ENCODE measurements at places on chromosomes 6 and 20.

DNA sequence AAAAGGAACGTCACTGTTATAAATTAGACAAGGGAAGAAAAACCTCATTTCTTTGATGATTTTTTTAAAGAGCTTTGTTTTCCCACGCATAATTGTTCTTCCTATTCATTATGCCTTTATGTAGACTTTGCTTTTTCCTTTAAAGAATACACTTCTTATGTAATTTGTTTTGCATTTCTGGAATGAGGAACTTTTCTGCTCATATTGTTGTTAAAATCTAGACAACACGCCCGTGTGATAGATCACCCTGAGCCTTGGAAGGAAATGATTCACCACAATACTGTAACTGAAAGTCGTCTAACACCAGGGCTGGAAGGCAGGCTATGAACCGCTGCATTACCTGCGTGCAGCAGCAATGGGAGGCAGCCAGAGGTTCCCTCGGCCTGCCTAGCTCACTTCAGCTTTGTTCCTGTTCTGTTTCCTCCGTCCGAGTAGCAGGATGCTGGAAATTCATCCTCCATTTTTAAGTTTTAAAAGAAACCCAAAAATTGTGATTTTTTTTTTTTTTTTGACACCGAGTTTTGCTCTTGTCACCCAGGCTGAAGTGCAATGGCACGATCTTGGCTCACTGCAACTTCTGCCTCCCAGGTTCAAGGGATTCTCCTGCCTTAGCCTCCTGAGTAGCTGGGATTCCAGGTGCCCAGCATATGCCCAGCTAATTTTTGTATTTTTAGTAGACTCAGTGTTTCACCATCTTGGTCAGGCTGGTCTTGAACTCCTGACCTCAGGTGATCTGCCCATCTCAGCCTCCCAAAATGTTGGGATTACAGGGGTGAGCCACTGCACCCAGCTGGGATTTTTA is 49.6 kb upstream of the ZNF217 start:
- DNase-seq: peak; percentile 76

- no peak for DNase-seq
Observed at GRCh38 chr6:148888856-148889255, 142.0 kb downstream of the UST start.

DNA sequence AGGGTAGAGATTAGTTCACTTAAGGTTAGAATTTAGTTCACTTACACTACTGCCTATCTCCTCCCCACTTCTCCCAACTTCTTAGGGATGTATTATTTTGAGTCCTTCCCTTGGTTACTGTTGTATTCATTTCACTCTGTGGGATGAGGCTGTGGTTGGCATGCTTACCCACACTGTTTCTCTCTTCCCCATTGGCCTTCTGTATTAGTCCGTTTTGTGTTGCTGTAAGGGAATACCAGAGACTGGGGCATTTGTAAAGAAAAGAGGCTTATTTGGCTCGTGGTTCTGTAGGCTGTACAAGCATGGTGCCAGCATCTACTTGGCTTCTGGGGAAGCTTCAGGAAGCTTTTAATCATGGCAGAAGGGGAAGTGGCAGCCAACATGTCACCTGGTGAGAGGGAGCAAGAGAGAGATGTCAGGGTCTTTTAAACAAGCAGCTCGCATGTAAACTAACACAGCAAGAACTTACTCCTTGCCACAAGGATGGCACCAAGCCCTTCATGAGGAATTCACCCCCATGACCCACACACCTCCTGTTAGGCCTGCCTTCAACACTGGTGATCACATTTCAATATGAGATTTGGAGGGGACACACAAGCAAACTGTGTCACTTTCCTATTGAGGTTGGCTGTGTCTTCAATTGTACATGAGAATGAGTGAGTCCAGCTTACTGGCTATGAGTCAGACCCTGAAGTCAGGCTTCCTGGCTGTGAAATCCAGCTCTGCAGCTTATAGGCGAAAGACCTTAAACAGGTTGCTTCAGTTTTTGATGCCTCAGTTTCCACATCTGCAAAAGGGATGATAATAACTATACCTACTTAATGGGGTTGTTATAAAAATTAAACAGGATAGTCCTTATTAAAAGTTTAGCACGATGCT is 53.3 kb downstream of the SYNDIG1 start:
- no peak for DNase-seq

DNA sequence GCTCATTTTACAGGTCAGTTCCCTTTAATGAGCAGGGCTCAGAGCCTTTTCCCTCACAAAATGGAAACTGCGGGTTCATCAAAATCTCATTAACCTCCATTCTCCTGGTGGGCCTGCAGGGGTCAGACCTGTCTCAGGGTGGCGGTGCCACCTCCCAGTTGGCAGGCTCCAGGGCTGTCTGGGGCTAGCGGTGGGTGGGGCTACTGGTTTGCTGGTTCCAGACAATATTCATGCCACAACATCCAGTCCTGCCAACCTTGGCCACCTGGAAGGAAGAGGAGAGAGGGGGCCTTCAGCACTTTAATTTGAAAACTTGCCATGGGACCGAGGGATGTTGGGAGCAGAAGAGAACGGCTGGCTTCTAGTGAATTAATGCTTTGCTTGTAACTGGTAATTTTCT is 41.9 kb upstream of the CTNNBL1 start:
- peak; percentile 34 for DNase-seq

DNA sequence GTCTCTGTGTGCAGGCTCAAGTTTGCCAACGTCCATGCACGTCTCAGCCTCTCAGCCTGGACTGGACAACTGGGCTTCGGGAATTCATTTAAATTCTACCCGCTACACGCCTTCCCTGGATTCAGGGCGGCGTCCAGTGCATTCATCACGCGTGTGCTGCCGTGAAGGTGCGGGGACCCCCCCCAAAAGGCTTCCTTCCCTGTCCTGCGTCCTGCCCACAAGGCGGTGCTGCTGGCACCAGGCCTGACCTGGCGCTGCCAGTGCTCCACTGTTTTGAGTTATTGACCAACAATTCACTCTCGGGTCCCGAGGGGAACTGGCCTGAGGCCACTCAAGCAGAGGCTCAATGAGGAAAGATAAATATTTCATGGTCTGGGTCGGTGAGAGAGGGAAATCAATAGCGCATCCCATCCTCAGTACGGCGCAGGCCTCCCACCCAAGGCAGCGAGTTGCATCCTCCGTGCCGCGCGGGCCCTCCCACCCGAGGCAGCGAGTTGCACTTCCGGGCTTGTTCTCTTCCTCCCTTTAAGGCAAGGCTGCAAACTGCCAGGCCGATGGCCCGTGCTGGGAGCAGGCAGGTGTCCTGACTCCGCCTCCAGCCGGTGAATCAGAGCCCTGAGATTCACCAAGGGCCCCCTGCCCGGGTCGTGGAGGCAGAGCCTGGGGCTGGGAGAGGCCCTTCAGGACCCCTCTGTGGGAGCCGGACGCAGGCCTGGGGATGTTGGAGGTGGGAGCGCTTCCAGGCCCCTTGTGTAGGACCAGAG is 22.8 kb upstream of the BHLHE23 start:
- no peak for DNase-seq

DNA sequence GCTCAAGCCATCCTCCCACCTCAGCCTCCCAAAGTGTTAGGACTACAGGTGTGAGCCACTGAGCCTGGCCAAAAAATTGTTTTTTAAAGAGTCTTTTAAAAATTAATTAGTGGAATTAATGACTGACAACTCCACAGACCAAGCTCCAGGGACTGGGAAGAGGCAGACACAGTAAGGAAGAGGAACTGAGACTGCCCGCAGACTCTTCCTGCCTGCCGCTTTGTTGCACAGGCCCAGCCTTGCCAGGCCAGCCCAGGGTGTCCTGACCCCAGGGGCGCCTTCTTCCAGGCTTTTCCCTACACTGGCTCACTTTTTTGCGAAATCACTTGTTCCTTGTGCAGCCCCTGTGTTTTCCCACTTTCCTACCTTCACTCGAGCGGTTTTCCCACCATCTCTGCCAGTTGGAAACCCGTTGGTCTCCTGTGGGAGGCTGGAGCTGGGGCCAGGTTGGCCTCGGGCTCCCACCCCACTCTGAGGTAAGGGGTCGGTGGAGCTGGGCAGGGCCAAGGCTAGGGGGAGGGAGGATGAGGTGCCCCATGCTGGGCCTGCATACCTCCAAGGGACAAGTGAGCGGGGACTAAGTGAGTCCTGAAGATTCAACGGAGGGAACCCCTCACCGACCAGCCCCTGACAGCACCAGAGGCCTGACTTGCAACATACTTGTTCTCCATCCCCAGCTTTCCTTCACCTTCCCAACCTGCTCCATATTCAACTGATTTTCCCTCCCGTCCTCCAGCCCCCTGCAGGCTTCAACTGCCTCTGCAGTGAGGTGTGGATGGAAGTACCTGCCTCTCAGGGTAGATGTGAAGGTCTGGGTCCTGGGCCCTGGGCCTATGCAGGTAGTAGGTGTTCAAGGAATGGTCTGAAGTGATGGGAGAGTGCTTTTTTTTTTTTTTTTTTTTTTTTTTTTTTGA is 23.5 kb upstream of the SMIM29 start:
- no peak for DNase-seq

- DNase-seq: no peak
Observed at GRCh38 chr20:44601236-44601671, 18.9 kb downstream of the PKIG start.

GRCh38 chr6:52310932-52311331 is 26.4 kb upstream of the MCM3 start:
- DNase-seq: no peak

DNA sequence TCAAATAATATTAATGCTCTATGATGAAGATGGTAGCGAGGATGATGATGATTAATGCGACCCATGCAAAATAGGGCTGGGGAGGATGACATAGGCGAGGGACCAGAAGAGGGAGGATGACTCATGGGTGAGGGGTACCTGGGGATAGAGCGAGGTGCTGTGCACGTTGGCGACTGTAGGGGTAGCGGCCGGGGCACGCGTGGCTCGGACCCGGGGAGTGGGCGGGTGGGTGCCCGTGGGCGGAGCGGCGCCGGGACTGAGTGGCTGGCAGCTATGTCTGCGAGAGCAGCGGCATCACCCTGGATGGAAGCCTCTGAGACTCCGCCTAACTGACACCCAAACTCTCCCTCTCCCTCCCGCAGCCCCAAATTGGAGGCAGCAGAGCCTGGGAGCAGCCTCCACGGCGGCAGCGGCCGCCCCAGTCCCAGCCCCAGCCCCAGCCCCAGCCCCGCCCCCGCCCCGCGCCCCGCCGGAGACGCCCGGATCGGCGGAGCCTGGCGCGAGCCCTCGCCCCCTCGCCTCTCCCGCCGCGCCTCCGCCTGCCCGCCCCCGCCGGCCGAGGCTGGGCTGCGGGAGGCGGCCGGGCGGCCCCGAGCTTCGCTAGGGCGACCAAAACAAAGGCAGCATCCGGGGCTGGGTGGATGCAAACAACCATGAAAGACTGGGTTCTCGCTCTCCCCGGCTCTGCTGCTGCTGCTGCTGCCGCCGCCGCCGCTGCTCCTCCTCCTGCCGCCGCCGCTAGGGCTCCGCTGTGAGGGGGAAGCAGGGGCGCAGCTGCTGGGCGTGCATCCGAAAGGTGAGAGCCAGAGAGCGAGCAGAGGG is at the start of gene RIMS1:
Gene RIMS1, plus strand, starts transcription at position 367 of the 822 bp plus-strand sequence. CDS start 474 bp downstream, outside the sequence.
- DNase-seq: peak; percentile 69

- DNase-seq: no peak
Observed at GRCh38 chr20:63312690-63313348, 19.8 kb downstream of the COL20A1 start.

- DNase-seq: no peak
Observed at GRCh38 chr20:41124451-41125094, 12.8 kb upstream of the PLCG1 start.

DNA sequence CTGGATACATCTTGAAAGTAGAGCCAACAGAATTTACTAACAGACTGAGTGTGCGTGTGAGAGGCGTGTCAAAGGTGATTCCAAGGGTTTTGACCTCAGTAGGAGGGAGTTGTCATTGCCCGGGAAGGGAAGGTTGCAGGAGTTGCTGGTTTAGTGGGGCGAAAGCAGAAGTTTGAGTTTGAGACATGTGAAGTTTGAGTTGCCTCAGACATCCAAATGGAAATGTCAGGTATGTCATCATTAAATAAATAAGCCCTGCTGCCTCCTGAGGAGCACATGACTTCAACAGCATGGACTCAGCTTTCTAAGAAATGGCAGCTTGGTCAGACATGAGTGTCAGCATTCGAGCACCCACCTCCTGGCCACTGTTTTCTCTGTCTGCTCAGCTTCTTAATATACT is 26.6 kb upstream of the TGM2 start:
- no peak for DNase-seq

- no peak for DNase-seq
Observed at GRCh38 chr20:64140061-64140931, 24.0 kb upstream of the MYT1 start.

DNA sequence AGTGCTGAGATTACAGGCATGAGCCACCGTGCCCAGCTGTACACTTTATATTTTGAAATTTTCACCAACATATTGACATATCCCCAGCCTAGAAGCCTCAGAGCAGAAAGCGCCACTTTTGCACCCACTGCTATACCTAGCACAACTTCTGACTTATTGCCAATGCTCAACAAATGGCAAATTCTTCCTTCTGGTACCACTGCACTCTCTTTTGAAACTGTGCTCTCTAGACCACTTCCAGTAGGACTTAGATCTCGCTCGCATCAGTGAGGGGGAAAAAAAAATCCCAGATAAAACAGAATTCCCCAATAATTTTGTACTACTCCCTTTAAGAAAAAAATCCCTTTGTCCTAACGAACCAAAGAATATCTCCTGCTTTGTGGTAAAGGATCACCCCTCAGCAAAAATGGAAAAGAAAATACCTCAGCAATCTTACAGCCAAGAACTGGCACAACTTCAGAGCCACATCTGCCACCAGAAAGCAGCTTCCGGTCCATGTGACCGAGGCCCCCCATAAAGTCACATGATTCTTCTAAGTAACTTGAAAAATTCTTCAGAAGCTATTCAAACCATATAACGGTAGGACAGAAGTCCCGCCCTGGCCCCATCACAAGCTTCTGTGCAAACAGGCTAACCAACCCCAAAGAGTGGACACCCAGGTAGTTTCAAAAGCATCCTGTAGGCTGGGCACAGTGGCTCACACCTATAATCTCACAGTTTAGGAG is 18.5 kb upstream of the IL17F start:
- DNase-seq: no peak

DNA sequence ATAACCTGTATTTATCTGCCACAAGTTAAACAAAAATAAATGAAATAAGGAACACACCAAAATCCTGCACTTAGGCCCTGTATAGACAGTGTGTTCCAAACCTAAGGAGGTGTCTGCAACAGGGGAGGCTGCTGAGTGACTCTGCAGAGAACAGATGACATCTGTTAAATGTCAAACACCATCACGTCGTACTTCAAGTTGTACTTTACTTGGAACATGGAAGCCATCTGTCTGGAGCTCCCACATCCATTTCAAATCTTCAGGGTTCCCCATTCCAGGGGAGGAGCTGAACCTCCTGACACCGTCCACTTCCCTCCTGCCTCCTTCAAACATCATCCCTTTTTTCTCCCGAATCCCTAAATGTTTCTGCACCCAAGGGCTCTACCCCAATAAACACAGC is 1.8 kb upstream of the MAP7 start:
- DNase-seq: no peak

DNA sequence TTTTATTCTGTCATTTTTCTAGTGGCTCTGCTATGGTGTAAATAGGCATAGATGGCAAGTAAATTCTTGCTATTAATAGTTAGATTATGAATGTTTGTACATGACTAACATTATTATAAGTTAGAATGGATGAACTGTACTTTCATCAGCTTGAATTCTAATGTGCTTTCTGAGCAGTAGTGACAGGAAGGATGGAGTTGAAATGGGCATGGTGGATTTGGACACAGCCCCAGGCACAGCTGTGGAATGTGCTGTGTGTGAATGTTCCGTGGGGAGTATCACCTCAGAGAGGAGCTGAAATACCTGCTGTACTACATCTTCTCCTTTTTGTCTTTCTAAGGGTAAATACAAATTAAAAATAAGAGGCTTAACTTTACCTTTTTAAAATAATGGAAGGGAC is 66.8 kb downstream of the FBXO5 start:
- DNase-seq: no peak

- no peak for DNase-seq
Observed at GRCh38 chr20:18731940-18732339, 81.6 kb upstream of the SCP2D1 start.

GRCh38 chr20:19723813-19724430 is 34.1 kb upstream of the RIN2 start:
- no peak for DNase-seq

Measured in GM13977 (cell line).